ENCODE measurements at places on chromosomes 7 and 10.

GRCh38 chr10:76071653-76072365 lies 640.4 kb downstream of the LRMDA start:
- peak; percentile 26 for DNase-seq

- no peak for DNase-seq
Observed at GRCh38 chr10:4331150-4331549, 494.9 kb upstream of the AKR1E2 start.

DNA sequence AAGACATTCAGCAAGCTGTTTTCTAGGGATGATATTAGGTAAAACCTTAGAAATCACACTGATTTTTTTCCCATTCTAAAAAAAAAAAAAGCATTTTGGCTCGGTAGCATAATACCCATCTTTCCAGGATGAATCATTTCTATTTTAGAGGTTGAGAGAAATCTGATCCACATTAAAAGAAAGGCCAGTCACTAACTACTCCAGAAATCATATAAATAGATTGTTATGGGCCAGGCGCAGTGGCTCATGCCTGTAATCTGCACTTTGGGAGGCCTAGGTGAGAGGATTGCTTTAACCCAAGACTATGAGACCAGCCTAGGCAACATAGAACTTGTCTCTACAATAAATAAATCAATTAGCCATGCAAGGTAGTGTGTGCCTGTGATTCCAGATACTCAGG lies 164.3 kb downstream of the BAMBI start:
- DNase-seq, result no peak

DNA sequence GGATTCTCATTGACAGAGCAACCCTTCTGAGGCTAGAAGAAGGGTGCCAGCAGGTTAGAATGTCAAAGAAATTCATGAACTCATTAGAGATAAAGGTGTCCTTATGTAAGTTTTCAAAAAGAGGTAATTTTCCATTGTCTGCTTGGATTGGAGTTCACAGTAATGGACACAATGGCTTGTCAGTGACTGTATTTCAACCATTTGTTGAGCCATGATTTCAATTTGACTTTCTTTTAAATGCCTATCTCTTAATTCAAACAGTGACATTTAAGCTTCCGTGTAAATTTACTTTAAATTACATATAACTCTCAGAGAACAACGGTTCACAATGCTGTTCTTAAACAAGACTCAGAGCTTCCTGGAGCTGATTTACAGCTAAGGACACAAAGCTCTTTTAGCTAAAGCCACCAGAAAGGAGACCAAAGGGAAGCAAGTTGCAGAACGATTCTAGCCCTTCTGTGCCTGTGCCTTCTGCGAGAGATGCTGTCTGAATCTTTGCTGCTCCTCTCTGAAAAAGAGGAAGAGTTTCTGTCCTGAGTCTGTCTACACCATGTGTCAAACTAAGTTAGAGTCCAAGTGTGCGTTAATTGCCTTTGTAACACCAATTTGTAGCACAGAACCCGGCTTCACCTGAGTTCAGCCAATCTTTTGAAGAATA lies 42.2 kb upstream of the PFKP start:
- no peak for DNase-seq

- DNase-seq, result no peak
Observed at GRCh38 chr10:110414548-110415309, 83.0 kb upstream of the DUSP5 start.

DNA sequence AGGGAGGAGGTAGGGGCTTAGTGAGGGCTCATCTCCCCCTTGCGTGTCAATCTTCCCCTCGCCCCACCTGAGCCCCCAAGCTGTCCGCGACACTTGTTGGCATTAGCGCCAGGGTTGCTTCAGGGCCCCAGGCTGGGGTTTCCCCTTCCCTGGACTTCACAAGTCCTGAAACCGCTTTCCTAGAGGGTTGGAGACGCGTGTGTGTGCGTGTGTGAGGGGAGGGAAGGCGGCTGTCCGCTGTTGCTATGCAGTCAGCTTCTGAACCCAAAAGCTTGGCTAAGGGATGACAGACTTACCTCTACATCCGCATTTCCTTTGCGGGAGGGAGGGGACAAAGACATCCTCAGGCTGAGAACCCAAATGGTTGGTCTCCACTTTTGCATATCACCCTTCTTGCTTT lies 803 bp downstream of the GOLGA7B start:
- DNase-seq, result no peak
